ENCODE measurements at places on chromosomes 3 and 15. TPM values are rescaled to one million over a fixed set of nuclear protein-coding genes. Genes with fewer than 3 reads are reported as not detected.

DNA sequence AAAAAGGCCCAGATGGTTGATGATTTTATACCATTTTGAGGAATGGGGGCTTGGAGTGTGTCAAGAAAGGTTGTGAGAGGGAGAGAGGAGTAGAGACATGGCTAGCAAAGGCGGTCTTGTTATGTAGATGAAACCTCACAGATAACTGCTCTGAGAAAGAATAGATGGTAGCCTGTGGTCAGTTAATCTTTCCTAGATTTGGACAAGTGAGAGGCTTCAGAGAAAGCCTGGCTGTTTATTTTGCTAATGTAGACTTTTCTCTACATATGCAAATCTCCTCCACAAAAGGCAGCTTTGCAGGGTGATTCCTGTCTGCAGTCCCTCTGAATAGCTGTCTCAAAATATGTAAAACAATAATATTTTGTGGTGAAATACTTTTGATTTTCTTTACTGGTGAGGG lies 177.3 kb downstream of the OTOL1 start:
- no peak overlapping the region for H3K4me3 ChIP-seq
- no peaks in the 10 kb centered on the region for H3K27me3 ChIP-seq
- no peak for DNase-seq
- H3K36me3 ChIP-seq, result no peaks in the 10 kb centered on the region
- no peak overlapping the region for H3K27ac ChIP-seq

DNA sequence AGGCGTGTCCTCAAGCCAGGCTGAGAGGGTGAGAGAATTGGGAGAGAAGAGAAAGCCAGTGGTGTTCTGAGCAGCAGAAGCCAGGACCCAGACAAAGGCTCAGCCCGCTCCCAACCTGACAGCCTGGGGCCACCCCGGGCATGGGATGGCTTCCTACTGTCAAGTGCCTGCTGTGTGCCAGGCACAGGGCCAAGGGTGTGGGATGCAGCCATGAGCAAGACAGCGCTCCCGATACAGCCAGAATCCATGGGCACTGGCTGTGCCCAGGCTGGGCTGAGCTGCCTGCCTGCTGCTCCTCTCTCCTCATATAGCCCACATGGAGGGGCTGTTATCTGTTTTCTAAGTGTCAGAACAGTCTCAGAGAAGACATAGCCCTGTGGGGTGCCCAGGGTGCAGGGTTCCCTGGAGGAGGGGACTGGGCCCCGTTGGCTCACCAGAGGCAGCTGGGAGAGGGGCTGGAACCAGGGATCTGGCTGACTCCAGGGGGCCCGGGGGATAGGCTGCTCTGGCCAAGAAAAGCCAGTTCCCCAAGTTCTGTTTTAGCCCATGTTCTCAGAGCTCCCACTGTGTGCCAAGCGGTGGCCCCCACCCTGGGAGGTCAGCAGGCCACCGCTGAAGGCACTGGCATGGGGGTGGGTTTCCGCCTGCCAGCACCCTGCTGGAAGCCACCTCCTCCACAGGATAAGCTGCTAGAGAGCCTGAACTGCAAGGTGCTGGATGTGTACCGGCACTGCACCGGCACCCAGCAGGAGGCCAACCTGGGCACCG lies 39.0 kb downstream of the CFAP100 start:
- no peaks in the 10 kb centered on the region for H3K36me3 ChIP-seq
- no peak overlapping the region for H3K4me3 ChIP-seq
- H3K27ac ChIP-seq, result no peak overlapping the region

DNA sequence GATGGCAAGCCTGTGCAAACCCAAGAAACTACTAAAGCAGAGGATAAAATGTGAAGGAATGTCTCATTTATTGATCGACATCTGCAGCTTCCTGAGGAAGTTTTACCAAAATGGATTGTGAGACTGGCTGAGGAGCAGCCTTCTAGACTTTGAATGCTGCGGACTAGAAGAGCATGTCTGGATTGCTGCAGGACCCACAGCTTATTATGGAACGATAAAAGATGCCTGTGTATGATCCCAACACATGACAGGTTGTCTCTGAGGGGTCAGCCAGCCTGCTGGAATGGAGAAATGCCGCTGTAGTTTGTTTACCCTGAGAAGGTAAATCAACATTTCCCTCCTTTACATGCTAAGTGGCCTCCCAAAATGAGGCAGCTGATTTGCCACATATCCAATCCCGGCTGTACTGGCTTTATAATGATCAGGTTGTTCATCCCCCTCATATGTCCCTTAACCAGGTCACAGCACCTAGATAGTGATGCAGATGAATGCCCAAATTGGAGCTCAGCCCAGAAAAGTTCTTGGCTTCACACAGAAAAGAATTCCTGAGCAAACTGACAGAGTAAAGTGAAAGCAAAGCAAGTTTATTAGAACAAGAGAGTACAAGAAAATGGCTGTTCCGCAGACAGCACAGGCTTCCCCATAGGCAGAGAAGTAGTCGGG lies 63.9 kb downstream of the IL12A start:
- H3K27ac ChIP-seq, result no peak overlapping the region
- no peaks in the 10 kb centered on the region for H3K36me3 ChIP-seq
- DNase-seq, result no peak
- H3K4me1 ChIP-seq, result no peaks in the 10 kb centered on the region
- no peaks in the 10 kb centered on the region for H3K27me3 ChIP-seq

The PAQR9 gene
- total RNA-seq, result 2.9 TPM

The CLDN16 gene
- 0.77 TPM for total RNA-seq

Measured in hepatocyte (in vitro differentiated cells).